HS-5 (cell line): ENCODE measurements at places on chromosomes 3 and 15.

- no peak for DNase-seq
Observed at GRCh38 chr15:23564821-23565394, 566 bp upstream of the MKRN3 start.

GRCh38 chr3:52897130-52898122, at the start of gene STIMATE:
STIMATE (minus strand) TSS chr3:52897548; CDS start chr3:52897450, 98 bp downstream.
- peak; percentile 35 for DNase-seq

DNA sequence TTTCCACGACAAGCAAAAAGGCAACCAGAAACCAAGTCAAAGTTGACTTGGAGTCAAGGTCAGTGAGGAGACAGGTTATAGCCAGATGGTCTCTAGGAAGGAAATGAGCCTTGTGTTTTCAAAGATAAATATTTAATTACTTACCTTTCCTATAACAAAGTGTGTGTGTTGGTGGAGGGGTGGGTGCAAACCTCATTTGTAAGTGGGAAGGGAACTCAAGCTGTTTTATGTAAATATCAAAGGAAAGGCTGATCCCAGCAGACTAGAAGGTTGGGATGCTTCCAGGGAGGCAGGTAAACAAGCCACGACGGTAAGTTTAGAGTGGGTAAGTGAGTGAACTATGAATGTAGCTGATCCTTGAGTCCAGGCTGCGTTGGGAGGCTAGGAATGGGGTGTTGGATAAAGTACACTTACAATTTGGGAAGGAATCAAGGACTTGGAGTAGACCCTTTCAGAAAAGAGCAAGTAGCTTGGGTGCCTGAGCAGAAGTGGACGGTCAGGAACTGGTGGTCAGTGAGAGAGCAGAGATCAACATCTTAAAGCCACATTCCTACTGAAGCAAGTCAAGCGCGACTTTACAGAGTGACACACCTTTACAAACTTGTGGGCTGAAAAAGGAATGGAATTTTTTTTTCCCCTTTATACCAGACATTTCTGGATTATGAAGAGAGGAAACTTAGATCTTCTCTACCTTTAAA, 82.0 kb upstream of the TBL1XR1 start:
- DNase-seq: no peak

- no peak for DNase-seq
Observed at GRCh38 chr3:47634996-47635395, 56.3 kb upstream of the CSPG5 start.

- no peak for DNase-seq
Observed at GRCh38 chr15:74773731-74774252, 8.1 kb upstream of the CSK start.

DNA sequence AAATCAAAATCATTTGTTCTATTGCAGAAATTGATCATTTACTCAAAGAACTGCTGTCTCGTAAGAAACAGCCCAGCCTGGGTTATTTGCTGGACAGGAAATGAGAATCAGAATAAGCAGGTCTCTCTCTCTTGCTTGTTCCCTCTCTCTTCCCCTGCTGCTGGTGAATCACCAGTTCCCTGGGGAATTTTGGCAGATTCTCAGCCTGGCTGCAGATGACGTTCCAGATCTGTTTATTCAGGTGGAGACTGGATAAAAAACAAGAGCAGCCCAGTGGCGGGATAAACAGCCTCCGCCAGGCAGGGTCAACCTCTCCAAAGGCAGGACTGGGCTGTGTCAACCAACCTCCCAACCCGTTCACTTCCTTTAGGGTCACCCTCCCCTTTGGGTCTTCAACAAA, 72.1 kb downstream of the LRIG1 start:
- DNase-seq: peak; percentile 96

DNA sequence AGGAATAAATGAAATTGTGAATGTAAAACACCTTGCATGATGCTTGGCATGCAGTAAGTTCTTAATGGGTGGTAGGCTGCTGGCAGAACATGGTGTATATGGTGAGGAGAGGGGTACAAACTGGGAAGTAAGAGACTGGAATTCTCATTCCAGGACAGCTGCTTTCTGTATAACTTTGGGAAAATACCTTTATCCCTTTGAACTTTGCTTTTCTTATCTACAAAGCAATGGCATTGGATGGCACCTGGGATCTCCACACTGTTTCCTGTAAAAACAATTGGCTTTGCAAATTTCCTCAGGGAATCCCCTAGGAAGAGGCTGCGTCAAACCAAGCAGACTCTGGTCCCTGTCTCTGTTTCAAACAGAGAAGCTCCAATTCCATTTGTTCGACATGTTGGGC, 100.7 kb upstream of the SLC4A7 start:
- no peak for DNase-seq

GRCh38 chr15:51647128-51647562, 24.6 kb upstream of the DMXL2 start:
- peak; percentile 80 for DNase-seq

GRCh38 chr3:123331006-123331405, 117.9 kb downstream of the ADCY5 start:
- DNase-seq: no peak

GRCh38 chr15:84653910-84654688, at the start of gene WDR73:
WDR73 (minus strand) TSS chr15:84654283; CDS start chr15:84654274, 9 bp downstream.
- no peak for DNase-seq

- no peak for DNase-seq
Observed at GRCh38 chr15:64311566-64311965, 44.4 kb downstream of the CSNK1G1 start.

- DNase-seq: no peak
Observed at GRCh38 chr3:123401836-123402530, 46.9 kb downstream of the ADCY5 start.

DNA sequence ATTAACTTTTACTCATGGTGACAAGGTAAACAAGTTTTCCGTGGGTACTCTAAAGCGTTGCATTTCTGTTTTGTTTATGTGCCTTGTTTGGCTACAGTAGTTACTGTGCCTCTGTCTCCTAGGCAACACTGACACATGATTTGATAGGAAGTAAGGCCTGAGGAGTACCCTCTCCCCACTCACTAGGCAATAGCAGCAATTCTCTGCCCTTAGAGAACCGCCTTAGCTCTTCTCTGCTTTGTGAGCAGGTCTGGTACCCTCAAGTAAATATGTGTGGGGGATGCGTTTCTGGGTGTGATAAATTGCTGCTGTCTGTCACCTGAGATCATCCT, at the start of gene IL5RA:
TSS of gene IL5RA (minus strand) at position 76 of the 332 bp plus-strand sequence. CDS start 5,390 bp downstream, outside the sequence.
- no peak for DNase-seq

DNA sequence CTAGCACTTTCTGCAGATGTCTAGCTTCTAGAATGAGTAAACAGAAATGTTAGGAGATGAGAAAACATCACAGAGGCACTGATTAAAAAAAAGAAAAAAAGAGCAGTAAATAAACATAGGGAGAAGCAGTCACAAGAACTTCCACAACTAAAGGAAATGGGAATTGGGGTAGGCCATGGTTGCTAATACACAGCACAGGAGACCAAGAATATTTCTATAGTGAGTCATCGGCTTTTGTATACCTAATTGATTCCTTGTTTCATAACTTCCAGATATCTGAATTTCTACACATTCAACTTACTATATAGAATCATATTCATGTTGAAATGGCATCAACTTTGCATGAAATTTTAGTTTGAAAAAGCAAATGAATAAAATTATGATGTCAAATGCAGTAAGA, 47.3 kb upstream of the TCF12 start:
- DNase-seq: peak; percentile 74

- no peak for DNase-seq
Observed at GRCh38 chr15:90540768-90541167, 11.0 kb downstream of the CRTC3 start.
